DMS 273 treated with DMSO at 0.1 percent for 48 hours (cell line): ENCODE measurements at places on chromosomes 1 and 21.

GRCh38 chr1:223331929-223332328 lies 32.0 kb downstream of the SUSD4 start:
- no peak for DNase-seq

- DNase-seq = no peak
Measured at GRCh38 chr1:29688471-29689365, 452.4 kb downstream of the PTPRU start.

DNA sequence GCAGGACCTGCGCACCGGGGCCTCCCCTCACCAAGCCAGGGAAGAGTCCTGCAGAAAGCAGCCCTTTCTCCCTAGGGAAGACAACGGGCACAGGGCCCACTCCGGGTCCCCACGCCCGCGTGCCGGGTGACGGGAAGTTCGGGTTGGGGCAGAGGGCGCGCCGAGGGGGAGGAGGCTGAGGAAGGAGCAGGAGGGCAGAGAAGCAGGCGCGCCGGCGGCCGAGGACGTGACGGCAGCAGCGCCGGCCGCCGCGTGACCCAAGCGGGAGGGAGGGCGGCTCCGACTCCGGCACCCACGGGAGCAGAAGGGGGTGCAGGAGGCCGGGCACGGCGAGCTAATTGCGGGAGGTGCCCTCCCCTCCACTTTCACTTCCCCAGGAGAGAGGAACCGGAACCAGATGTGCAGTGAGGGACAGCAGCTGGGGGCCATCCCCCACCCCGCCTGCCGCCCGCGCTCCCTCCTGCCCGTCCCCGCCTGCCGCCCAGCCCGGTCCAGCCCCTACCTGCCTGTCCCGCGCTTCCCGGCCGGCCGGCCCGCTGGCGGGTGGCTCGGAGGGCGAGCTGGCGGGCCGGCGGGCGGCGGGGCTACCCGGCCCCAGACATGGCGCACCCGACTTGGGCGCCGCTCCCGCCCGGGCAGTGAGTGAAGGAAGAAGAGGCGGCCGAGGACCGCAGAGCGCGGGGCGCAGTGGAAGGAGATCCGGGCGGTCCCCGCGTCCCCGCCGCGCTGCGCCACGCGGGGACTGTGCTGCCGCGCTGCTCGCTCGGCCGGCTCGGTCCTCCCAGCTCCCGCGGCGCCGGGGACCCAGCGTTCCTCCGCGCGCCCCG lies 510 bp downstream of the DENND4B start:
- peak; percentile 18 for DNase-seq

DNA sequence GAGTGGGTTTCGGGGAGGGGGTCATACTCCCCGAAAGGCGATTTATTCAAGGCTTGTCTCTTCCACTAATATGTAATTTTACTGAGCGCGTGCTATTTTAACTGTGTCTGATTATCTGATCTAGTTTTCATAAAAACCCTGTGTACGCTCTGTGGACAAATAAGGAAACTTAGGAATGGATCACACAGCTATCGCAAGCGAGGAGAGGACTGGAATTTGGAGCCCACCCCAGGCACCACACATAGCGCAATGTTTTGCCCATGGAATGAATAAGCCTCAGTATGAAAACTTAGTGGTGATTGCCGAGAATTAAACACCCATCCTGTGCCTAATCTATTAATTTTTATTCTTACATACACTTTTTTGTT lies 9.8 kb upstream of the RAB42 start:
- no peak for DNase-seq

DNA sequence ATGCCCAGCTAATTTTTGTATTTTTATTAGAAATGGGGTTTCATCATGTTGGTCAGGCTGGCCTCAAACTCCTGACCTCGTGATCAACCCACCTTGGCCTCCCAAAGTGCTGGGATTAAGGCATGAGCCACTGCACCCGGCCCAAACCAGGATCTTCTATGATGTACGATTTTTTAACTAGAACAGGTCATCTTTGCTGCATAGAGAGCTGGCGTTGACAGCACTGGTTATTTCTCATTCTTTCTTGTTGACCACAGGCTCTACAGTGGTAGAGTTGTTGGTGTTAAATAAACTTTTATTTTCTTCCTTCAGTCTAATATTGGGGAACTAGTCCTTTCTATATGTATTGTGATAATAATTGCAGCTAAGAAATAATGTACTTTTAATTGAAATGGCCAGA lies 3.8 kb upstream of the MAB21L3 start:
- DNase-seq = no peak
